Activated CD4-positive, alpha-beta T cell treated with anti-CD3 and anti-CD28 coated beads for 4 hours (primary cell): ENCODE measurements at places on chromosomes 16 and 17.
A peak's percentile ranks its signal among the peaks of the same experiment; 100 is the strongest.

DNA sequence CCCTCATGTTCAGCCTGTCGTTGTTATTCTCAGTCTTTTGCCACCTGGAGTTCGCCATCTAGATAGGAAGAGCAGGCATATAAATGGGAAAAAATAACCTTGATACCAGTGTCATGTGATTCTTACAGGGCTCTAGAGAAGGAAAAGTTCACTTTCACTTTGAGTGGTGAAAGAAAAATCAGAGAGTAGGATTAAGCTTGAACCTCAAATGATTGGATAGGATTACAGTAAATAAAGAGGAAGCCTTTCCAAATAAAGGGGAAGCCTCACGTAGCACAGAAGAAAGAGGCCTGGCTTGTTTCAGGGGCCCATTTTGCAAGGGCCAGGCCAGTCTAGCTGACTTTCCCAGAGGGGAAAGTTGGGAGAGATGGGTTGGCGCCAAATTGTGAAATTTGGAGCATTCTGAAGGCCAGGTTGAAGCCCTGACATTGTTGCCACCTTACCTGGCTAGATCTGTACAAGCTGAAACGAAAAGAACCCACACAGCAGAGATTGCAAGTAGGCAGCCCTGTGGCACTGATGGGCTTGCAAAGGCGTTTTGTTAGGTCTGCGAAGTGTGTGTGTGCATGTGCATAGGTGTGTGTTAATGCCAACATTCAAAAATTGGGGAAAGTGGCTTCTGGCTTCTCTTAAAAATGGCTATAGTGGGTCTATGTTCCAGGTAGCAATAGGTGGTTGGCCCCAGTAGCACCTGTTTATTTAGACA, 38.8 kb downstream of the TMC6 start:
- no peak for DNase-seq

- no peak for DNase-seq
Measured at GRCh38 chr17:45942284-45942683, 47.9 kb downstream of the MAPT start.

DNA sequence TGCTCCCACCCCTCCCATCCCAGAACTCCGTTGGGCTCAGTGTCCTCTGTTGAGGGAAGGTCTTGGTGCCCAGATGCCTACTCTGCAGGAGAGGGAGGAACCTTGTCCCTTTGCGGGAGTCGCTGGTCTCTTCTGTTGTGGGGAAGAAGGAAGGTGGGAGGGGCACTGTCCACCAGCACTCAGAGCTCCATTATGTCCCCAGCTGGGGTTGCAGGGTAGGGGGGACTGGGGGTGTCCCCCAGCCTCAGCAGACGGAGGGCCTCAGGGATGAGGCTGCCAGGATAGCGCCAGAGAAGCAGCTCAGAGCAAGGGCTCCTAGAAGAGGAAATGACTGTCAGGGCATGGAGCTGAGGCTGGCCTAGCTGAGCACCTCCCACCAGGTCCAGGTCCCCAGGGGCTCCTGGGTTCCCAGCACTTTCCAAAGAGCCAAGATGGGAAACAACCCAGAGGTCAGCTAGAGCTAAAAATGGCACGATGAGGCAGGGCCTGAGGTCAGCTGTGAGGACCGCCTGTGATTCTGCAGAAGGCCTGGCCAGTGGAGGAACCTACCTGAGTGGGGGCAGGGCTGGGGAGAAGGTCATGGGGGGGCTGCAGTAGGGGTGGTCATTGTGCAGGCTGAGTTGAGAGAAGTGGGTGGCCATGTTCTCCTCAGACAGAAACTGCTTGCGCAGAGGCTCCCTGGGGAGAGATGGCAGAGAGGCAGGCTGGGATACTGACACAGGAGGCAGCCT, 893 bp downstream of the HCFC1R1 start:
- DNase-seq, result no peak

GRCh38 chr16:26214581-26215174, 522.9 kb downstream of the HS3ST4 start:
- DNase-seq, result no peak

DNA sequence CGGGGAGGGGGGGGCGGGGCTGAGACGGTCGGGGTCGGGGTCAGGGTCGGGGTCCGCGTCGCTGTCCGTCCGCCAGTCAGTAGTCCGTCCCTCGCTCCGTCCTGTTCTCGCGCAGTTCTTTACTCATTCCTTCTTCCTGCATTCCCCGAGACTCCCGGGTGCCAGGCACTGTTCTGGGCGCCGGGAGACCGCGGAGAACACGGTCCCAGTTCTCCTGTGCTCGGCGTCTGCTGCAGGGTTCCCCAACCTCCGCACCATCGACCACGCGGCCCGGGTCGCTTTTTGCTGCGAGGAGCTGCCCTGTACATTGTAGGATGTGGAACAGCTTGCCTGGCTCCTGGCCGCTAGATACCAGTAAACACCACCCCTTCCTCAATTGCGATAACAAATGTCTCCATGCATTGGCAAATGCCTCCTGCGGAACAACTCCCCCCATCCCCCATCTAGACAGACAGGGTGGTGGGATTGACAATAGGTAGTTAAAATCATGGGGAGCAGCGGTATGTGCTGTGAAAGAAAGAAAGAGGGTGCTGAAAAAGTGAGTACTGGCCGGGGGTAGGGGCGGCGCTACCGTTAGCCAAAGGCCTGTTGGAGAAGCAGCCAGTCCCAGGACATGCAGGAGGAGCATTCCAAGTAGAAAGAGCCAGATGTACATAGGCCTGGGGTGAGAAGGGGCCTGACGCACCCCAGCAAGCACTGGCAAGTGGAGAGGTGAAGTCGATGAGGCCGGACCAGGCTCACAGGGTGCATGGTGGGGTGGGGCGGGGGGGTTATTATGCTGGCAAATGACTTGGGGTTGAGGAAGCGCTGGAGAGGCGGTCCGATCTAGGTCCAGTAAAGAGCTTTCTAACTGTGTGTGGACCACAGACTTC, 631 bp downstream of the TRAF7 start:
- no peak for DNase-seq

DNA sequence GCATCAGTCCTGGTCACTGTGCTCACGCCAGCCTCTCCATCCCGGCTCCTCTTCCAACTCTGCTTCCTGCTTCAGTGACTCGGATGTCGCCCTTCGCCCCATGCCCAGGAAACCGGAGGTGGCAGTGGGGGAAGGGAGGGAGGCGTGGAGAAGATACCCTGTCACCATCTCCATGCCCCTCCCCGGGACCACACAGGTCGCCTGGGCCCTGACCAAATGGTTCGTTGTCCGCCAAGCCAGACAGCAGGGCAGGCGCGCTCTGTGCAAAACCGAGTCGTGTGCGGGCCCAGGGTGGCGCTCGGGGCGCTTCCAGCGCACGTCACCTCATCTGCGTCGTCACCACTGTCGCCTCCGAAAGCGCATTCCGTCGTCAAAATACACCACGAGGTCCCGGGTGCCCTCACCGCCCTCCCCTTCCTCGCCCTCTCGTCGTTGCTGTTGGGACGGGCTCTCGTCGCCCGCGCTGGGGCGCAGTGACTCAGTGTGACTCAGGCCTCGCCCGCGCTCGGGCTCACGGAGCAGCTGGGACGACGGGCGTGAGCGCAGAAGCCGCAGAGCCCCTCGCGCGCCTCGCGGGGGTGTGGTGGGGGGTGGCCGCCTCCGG, 39.2 kb downstream of the ZNF778 start:
- peak; percentile 87 for DNase-seq
